Mucosa of descending colon (tissue), 3 donors: ENCODE measurements at places on chromosomes 13 and 19. TPM values are rescaled to one million over a fixed set of nuclear protein-coding genes. Genes with fewer than 3 reads are reported as not detected.

DNA sequence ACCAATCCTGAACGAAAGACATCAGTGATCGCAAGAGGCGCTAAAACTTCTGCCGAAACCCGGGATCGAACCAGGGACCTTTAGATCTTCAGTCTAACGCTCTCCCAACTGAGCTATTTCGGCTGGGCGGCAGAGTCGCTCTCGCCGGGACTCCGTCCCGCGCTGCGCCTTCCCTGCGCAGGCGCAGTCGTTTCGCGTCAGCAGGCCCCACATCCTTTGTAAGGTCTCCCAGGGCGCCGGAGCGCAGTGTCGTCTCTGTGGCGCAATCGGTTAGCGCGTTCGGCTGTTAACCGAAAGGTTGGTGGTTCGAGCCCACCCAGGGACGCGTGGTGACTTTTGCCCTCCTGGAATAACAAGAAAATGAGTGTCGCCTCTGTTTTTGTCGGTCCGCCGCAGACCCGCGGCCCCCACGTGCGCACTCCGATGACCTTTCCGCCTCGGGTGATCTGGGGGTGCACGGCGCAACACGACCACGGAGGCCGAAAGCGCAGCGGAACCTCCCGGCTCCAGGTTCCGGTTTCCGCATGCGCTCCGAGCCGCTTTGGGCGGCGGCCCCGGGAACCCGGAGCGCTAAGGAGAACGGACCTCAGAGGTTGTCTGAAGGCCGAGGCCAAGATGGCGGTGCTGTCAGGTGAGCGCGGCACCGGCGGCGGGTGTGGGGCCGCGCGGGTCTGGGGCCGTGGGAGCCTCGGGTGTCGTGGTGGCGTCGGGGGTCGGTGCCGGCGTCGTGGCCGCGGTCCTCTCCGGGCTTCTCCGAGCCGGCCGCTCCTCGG, at the start of gene NDUFS7:
NDUFS7 (plus strand) TSS at position 596 of the 773 bp plus-strand sequence; CDS start at position 616, 20 bp downstream.
- DNase-seq = peak; percentile 94

- DNase-seq = no peak
Observed at GRCh38 chr13:79522583-79522982, 41.6 kb downstream of the NDFIP2 start.

GRCh38 chr19:51417107-51417809, at the start of gene SIGLEC10:
SIGLEC10 (minus strand) TSS chr19:51417642; CDS start chr19:51417581, 61 bp downstream.
- peak; percentile 54 for DNase-seq

PROSER1 gene
- total RNA-seq = 37.4 TPM

TNNT1 gene
- total RNA-seq = 1.1 TPM

DNA sequence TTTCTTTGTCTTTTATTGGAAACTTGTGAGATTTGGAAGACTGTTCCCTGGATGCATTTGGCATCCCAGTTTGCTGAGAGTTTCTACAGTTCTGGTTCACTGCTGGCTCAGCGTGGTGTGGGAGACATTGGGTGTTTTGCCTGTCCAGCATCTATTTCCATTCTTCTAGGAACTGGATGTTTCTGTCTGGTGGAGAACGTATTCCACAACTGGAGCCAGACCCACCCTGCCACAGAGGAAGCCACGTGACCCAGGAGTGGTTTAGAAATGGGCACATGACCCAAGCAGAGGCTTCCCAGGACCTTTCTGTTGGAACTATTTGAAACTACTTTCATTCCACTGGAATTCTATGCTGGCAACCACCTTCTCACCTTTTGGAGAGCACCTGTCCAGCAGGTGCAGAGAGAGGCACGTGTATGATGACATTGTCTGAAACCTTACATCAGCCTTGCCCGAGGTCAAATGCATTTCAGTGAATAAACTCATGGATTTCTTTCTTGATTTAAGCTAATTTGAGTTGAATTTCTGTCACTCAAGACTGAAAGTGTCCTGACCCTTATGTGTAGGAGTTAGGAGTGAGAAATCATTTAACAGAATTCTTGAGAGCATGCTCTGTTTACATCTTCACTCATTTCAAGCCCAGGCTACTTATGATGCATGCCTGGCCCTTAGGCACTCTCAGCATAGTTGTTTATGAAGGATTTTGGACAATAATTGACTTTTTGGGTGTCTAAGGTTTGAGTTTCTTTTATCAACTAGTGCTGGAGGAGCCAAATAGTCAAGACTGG, 121.8 kb downstream of the AKAP11 start:
- no peak for DNase-seq

DNA sequence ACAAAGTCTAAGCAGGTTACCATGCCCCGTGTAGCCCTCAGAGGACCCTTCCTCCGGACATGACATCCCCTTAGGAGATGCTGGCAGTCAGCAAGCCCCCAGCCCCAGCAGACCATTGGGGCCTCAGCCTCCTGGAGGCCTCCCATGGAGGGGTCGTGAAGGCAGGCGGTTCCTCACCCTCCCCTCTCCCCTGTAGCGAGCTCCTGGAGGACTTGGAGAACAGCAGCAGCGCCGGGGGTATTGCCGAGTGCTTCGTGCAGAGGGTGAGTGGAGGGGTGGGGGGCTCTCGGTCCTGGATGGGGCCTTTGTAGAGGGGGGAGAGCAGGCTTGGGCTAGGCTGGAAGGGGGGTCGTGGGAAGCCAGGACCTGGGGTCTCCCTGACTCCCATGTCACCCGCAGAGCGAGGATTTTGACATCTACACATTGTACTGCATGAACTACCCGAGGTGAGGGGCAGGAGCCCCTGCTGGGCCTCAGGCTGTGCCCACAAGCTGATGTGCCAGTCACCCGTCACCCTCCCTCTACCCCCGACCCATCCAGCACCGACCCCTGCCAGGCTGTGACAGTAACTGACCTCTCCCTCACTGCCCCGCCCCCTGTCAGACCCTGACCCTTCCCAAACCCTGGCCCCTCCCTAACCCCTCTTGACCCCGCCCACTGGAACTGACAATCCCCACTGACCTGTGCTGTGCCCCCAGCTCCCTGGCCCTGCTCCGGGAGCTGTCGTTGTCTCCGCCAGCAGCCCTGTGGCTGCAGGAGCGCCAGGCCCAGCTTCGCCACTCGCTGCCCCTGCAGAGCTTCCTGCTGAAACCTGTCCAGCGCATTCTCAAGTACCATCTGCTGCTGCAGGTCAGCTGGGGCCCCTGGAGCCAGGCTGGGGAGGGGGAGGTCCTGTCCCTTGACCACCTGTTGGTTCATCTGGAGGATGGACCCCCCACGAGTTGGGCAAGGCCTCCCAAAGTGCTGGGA, 4.0 kb downstream of the PLEKHG2 start:
- no peak for DNase-seq

- no peak for DNase-seq
Observed at GRCh38 chr19:8403098-8403819, 9.8 kb upstream of the MARCHF2 start.

GRCh38 chr13:76622315-76623040, 263.7 kb downstream of the KCTD12 start:
- DNase-seq = no peak

ZSCAN4 gene
- not detected for total RNA-seq

PRR19 gene
- total RNA-seq = not detected

KLHL1 gene
- not detected for total RNA-seq

- DNase-seq = no peak
Observed at GRCh38 chr13:30477346-30478195, 11.8 kb upstream of the HMGB1 start.

GRCh38 chr19:54248016-54248601, 5.5 kb upstream of the LILRA6 start:
- no peak for DNase-seq

GRCh38 chr13:61138857-61139256, 276.8 kb downstream of the PCDH20 start:
- no peak for DNase-seq

GRCh38 chr19:38233740-38234251, 9.8 kb upstream of the DPF1 start:
- peak; percentile 88 for DNase-seq

ZNF17 gene
- 13.4 TPM for total RNA-seq

- no peak for DNase-seq
Observed at GRCh38 chr13:40261336-40261735, 405.1 kb downstream of the FOXO1 start.

DNA sequence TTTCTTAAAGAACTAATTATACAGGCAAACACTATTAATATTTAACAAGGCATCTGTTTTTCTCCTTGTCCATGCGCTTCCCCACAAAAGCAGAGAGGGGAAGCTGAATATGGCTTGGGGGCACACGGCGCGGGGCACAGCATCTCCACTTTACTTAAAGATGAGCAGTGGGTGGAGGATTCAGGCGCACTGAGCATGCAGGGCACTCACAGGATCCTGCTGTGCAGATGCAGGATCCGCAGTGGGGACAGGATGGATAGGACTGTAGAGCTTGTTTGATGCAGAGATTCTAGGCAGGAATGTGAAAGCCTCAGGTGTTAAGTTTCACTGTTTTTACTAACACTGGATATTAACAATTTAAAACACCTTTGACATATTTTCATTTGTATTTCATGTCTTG, 43.3 kb downstream of the ATP11A start:
- no peak for DNase-seq

DNA sequence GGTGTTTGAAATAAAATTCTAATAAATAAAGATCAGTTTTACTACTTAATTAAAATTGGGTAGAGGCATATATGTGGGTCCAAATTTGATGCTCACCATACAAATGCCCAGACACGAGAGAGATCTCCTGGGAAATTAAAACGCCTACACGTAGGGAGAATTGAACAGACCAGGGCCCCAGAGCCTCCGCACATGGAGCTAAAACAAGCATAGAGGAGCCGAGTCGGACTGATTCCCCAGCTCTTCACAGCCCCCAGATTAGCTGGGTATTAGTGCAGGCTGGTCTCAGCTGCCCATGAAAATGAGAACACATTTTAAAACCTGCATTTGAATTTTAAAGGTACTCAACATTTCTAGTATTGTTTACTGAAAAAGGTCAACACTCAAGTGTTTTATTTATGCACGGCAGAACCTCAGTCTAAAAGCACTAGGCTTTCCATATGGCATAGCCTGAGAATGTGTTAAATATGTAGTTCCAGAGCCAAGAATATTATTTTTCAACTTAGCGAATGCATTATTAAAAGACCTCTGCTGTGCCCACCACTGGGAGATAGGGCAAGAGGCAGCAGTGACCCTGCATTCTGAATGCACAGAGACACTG, 344.8 kb downstream of the ENOX1 start:
- DNase-seq = no peak

DNA sequence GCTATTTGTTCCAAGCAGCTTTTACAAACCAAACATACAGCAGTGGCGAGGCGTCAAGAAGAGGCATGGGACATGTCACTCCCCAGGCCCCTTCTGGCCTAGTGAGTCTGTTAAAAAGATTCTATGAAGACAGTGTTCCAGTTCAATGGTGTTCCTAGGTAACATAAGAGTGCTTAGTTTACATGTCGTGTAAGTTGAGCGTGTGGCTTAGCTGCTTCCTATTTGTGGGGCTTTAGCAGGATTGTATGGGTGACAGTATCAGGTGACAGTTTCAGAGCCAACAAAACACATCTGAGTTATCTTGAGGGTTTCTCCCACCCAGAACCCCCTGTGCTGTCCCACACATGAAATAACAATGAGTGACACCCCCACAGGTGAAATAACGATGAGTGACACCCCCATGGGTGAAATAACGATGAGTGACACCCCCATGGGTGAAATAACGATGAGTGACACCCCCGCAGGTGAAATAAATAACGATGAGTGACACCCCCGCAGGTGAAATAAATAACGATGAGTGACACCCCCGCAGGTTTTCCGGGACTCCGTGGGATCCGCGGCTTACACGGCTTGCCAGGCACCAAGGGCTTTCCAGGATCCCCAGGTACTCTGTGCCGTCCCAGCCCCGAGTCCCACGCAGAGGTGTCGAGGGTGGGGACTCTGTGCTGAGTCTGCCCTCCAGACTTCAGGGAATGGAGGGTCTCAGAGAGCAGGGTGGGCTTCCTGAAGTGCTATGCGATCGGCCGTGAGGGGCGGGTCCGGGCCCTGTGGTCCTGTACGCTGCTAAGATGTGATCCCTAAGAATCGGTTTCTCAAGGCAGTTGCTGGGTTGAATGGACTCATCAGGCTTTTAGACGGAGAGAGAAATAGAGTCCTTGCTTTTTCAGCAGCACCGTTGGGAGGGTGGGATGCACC, 68.6 kb downstream of the RAB20 start:
- no peak for DNase-seq

DNA sequence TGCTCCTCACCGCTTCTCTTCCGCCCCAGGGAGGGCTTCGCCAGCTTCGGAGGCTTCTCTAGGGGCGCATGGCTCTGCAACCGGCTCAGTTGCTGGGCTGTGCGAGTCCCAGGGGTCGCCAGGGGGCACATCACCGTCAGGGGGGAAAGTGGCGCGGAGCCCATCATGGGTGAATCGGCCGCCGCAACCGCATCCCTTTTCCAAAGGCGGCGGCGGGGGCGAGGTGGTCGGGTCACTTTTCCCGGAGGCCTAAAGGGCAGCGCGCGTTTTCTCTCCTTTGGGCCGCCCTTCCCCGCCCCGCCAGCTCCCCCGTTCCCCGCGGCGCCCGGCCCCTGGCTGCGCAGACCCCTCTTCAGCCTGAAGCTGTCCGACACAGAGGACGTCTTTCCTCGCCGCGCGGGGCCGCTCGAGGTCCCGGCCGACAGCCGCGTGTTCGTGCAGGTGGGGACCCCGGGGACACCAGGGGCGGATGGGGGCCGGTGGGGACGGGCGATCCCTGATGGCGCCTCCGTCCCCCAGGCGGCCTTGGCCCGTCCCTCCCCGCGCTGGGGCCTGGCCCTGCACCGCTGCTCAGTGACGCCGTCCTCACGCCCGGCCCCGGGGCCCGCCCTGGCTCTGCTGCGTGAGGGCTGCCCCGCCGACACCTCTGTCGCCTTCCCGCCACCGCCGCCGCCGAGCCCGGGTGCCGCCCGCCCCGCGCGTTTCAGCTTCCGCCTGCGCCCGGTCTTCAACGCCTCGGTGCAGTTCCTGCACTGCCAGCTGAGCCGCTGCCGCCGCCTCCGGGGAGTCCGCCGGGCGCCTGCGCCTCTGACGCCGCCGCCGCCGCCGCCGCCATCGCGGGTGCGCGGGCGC, 1.7 kb downstream of the TGFBR3L start:
- DNase-seq = peak; percentile 67
